CD4-positive, alpha-beta T cell treated with Interleukin-6 at 100 ng/mL for 8 hours (primary cell): ENCODE measurements at places on chromosomes 6 and 20.

DNA sequence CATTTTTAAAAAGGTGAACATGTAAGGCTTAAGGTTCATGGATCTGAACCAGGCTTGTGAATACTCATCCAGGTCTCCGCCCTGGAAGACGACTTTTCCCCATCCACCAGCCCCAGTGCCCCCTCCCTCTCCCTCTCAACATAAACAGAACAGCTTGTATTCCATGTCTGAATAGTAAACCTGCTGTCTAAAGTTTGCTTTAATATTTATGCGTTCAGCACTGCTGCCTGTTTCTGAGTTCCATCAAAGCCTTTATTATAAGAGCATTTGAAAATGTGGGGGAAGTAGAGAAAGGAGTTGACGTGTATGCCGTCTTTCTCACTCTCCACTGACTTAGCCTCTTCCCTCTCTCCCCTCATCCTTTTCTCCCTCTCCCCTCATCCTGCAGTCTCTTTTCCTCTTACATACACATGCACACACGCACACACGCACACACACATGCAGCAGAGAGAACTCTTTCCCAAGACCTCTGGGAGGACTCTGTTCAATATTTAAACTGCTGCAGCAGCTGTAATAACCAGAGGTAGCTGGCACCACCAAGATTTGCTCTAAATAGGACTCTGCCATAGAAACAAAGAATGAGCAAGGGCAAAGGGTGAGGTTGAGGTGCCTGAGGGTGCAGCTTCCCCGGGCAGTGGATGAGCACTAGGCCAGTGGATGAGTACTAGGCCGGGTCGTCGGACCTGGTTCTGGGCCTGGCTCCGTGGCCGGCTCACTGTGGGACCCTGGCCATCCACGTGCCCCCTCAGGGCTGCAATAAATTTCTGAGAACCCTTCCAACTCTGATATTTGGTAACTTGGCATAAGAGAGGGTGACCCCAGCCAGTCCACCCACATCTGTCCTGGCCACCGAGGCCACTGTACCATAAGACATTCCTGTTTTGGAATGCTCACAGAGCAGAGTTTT is 35.4 kb upstream of the VSTM2L start:
- no peak for DNase-seq

DNA sequence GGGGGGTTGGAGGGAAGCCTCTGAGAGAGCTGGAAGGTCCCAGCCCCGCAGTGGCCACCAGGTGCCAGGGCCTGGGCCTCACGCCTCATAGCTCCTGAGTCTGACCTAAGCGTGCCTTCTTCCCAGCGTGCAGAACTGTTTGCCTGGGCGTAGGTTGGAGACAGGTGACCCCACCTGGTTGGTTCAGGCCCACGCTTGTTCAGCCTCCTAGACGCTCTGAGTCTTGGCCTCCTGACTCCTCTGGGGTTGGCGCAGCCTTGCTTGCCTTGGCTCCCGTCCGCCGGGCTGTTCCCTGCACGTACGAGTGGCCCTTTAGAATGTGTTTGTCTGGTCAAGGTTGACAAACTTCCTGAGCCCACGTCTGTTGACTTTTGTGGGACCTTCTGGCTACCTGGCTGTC is 70.8 kb downstream of the EYA2 start:
- no peak for DNase-seq

- no peak for DNase-seq
Observed at GRCh38 chr6:81169166-81169565, 583.3 kb downstream of the TENT5A start.

- DNase-seq, result no peak
Observed at GRCh38 chr6:11436508-11437096, 100.9 kb upstream of the TMEM170B start.

GRCh38 chr20:61621035-61621730 is 369.1 kb downstream of the CDH4 start:
- DNase-seq, result no peak

DNA sequence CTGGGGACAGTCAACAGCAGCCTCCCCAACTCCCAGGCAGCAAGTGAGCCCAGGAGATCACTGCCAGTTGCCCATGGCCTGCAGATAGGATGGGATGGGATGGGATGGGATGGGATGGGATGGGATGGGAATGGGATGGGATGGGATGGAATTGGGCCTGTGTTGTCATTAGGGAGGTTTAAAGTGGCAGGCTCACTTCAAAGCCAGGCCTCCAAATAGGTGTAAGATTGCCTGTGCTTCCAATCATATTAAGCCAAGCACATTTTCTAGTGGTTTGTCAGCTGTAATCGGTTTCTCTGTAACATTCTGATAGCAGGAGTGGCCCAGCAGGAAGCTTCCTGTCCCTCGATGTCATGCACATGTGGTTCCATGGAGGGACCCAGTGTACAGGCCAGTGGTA is 82.7 kb upstream of the NXT1 start:
- DNase-seq, result no peak

GRCh38 chr6:100267721-100268123 is 197.0 kb downstream of the SIM1 start:
- DNase-seq, result no peak

DNA sequence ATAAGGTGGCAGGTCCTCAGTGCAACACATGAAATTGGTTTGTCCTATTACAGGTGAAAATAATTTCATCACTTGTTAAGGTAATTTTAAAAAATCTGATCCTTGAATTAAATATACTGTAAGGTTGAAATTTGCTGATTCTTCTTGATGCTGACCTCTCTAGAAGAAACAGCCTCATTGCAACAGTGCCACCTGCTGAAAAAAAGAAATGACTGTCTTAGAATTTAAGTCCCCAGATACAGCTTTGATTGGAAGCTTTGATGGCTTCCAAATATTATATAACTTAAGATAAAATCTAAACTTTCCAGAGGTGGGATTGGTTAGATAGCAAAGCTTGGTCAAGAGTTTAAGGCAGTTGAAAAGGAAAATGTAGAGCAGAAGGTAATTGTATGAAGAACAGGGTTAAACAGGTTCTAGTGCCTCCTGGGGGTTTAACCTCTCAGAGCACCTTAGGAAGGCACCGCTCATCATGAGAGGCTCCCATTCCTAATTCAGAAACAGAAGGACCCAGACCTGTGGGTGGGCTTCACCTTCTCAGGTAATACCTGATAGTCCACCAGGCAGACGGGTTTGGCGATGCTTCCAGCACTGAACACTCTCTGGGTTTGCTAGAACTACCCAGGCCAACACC is 401.0 kb downstream of the PAX1 start:
- no peak for DNase-seq

DNA sequence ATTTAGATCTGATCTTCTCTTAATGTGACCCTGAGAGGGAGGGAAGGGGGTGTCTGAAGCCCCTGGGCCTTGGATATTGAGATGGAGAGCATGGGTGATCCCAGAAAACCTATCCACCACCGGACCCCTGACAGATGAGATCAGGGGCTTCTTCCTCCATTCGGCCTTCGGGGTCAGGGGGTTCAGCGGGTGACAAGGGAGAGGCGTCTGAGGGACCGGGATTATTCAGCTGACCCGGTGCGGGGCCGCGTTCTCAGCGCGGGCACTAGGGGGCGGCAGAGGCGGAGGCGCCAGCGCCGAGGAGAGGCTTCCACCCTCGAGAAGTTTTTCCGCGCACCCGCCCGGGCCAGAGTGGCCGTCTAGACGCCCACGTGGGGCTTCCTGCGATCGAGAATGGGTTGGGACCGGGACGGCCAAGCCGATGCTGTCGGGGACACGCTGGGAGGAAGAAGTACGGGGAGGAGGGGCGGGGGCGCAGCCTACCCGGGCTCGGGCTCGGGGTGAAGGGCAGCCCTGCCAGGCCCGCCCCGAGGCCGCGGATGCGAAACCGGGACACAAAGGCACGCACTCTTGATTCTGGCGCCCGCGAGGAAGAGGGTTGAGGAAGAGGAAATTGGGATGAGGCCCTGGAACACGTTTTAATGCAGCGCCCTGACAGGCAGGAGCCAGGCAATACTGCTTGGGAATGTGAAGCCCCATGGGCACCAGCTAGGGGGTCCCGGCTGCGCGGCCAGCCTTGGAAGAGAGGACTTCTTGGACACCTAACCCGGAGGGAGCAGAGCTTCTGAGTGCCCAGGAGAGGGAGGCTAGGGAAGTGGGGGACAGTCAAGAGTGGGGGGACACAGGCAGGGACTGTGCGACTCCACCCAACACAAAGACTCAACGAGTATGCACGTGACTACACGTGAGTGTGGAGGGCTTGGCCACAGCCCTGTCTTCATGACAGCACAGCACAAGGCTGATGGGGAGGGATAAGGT is 30.6 kb downstream of the COL11A2 start:
- DNase-seq, result peak; percentile 79

- no peak for DNase-seq
Observed at GRCh38 chr6:169326067-169326799, 72.6 kb upstream of the THBS2 start.

DNA sequence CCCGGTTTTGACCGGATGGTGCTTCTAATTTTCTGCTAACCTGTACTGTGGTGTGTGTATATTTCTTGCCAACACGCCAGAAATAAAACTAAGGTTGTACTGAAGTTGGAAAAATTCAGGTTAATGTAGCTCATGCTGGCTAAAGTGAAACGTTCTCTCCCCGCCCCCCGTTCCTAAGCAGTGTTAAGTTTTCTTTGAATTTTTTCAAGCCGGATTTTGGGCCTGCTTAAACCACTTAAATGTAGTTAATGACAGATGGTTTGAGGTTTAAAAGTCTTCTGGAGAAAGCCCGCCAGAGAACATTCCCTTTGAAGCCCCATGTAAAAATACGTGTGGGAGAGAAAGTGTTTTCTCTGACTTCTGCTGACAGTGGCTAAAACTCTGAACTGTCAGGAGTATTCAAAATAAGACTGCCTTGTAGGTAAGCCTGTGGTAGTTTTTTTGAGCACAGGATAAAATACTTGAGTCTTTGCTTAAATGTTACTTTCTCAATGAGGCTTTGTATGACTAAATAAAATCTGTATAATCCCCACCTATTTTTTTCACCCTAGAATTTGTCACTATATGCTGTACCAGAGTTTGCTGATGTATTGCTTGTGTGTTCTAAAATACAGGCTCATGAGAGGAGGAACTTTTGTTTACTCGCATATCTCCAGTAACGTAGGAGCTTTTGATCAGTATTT is 101.3 kb downstream of the OR2B2 start:
- no peak for DNase-seq

- no peak for DNase-seq
Observed at GRCh38 chr6:2971420-2972218, at the start of gene SERPINB6. Gene SERPINB6, minus strand, starts transcription at chr6:2971567. Its CDS starts 12,235 bp downstream, at chr6:2959332.

DNA sequence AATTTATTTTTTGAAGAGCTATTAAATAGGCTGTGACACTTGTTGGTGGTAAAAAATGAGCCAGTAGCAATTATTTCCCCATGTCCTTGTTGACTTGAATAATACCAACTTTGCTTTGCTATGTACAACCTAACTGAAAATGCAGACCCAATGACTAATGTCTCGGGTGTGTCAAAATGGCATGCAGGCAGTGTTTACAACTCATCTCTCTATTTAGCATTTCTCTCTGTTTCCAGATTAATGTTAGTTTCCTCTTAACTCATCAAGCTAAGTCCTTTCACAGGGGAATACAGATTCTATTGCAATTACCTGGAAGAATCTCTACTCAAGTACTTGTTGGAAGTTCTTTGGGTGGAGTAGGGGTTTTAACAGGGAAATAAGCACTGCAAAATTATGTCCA is 504.4 kb downstream of the BCKDHB start:
- DNase-seq, result no peak

GRCh38 chr6:30716879-30717128 is 277 bp downstream of the MDC1 start:
- DNase-seq, result no peak

GRCh38 chr6:151589667-151590066 is 95.8 kb downstream of the CCDC170 start:
- DNase-seq, result no peak

DNA sequence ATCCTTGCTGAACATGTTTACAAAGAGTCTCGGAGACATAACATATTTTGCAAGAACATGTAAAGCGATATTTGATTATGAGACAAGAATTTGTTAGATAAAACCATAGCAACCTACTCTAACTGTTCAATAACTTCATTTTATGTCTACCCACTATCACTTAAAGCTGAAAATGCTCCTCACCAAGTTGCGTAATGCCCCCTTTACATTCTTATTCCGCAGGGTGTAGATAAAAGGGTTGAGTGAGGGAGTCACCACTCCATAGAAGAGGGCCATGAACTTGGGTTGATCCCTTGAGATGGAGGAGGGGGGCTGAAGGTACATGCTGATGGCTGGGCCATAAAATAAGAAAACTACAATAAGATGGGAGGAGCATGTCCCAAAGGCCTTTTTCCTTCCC is 29.9 kb downstream of the OR2J3 start:
- DNase-seq, result no peak

DNA sequence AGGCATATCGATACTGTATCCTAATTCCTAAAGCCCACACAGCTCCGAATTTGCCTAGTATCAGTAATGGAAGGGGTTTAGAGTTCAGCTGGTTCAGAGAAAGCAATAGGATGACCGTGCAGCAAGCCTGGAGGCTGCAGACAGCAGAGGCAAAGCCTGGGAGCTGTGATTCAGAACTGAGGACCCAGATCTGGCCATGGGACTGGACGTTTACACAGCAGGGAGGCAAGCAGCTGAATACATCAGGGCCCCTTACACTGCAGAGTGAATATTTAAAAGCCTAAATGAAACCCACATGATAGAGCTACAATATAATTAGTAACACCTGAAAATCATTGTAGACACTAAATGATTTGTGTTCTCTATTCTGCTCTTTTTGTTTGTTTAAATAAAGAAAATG is 38.0 kb downstream of the ELOVL2 start:
- no peak for DNase-seq

- no peak for DNase-seq
Observed at GRCh38 chr6:75620381-75621304, 19.0 kb downstream of the SENP6 start.

DNA sequence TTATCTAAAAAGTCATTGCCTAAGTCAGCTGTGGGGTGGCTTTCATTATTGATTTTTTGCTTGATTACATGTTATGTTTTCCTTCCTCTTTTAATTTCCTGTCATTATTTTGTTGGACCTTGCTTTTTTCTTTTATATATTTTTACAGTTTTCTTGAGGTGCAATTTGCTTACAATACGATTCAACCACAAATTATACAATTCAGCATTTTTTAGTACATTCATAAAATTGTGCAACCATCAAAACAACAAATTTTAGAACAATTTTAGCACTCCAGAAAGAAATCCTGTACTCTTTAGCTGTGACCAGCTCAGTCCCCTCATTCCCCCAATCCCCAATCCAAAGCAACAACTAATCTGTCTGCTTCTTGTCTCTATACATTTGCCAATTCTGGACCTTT is 608.9 kb downstream of the C6orf118 start:
- DNase-seq, result no peak

- no peak for DNase-seq
Observed at GRCh38 chr6:3137057-3137777, 18.7 kb downstream of the BPHL start.

DNA sequence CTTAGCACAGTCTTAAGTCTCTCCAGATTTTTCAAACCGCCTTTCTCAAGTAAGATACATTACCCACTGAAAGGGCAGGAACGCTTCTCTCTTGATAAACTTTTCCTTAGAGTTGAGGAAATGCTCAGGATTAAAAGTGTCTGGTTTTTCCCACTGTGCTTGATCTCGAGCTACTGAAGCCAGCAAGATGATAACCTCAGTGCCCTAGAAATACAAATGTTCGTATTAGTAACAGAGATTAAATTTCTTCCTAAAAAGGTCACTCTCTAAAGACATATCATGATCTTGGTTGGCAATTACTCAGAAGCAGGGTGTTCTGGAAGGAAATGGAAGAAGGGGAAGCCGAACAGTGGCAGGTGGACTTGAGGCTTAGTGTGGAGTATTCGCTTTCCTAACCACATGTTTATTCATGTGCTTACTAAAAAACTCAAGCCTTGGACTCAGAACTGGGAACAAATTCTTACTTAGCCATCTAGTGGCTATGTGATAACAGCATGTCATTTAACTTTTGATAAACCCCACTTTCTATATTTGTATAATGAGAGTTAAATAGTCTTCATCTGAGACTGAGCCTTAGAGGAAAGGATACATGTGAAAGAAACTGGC is 20.1 kb downstream of the C6orf141 start:
- DNase-seq, result no peak
